ENCODE measurements at places on chromosomes 6 and 20.

GRCh38 chr6:132817554-132818403, 3.4 kb downstream of the RPS12 start:
- no peak for DNase-seq

DNA sequence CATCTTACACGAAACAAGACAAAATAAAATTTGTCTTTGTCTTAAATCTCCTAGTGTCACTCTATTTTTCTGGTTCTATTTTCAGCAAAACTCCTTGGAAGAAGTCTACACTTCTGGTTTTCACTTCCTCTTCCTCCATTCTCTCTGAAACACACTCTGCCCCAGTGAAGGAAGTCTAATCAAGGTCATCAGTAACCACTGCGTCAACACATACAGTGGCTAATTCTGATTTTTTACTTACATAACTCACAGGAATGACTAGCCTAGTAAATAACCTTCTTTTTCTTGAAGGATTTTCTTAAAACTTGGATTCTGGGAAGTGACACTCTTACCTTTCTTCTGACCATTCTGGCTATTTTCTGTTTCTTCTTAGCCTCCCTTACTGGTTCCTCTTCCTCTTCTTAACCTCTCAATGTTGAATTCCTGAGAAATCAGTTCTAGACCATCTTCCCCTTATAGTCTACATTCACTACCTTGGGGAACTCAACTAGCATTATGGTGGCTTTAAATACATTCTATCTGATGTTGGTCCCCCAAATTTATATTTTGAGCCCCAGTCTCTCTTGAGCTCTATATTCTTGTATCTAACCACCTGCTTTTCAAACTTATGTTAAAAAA, 37.5 kb downstream of the AIG1 start:
- DNase-seq, result no peak

GRCh38 chr6:154397491-154398195, 41.0 kb upstream of the IPCEF1 start:
- no peak for DNase-seq

GRCh38 chr6:118999494-119000040, 64.6 kb upstream of the MCM9 start:
- DNase-seq, result no peak

DNA sequence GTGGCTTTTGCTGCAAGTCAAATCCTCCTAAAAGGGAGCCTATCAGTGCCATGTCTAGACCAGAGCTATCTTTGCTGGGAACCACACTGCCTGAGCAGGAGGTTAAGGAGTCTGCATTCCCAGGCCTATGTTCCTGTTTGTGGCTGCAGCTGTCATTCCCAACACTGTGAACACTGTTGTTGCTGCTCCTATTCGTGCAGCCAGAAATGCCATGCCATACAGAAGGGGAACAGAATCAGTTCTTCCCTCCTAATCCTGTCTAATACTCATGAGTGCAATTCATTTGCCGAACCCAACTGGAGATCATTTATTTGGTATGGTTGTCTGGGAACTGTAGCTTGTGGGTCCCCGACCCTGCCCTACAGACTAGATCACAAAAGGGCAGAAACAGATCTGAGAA, 406.5 kb upstream of the GJE1 start:
- DNase-seq, result no peak

DNA sequence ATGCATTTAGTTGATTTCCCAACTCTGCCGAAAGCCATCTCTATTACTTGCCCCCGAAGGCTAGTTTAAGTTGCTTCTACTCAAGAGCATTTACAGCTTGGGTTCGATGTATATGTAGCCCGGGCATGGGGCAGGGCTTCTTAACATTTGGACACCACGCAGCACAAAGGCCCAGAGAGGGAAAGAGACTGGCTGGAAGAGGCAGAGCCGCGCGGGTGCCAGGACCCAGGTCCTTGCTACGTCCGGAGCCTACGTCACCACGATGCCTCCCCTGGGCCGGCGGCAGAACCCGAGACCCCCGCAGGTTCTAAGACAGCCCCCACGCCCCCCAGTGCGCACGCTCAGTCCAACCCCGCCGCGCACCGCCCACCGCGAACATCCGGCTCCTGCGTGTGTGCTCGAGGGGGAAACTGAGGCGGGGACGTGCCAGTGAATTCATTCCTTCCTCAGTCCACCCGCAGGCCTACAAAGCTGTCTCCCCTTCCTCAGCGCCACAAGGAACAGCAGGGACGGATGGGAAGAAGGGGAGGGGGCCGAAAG, 367 bp upstream of the PCIF1 start:
- no peak for DNase-seq

GRCh38 chr20:7207186-7207798, 439.8 kb downstream of the BMP2 start:
- no peak for DNase-seq

DNA sequence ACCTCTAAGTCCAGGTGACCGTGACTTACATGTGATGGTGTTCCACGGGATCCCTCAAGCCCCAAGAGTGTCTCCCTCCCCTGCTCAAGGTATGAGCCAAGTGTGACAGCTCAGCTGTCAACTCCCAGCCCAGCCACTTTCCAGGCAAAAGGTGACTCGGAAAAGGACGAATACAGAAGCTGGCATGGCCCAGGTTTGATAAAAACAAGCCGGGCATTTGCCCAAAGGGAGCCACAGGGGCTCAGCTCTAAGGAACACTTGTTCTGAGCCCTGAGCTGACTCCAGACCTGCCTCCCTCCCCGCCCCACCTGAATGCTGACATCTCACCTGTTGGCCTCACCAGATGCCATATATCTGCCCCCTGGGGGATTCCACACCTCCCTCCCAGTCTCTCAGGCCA, 43.0 kb upstream of the BPIFA2 start:
- no peak for DNase-seq

GRCh38 chr6:149273318-149273717, 44.2 kb upstream of the TAB2 start:
- no peak for DNase-seq

DNA sequence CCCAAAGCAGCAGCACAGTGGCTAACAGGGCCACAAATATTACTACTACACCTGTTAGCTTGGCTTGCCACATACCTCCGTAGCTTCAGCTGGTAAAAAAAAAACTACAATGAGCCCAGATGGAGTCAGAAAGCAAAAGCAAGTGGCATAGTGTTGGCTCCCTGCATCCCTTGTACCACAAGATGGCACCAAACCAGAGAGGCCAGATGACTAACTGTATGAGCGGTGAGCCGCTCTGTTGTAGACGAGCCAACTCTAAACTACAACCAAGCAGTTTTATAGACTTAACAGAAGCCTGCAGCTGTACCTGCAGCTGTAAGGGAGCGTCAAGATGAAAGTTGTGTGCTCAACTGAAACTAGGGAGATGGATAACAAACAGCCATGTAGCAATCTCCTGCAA, 84.5 kb upstream of the MCHR2 start:
- DNase-seq, result no peak

DNA sequence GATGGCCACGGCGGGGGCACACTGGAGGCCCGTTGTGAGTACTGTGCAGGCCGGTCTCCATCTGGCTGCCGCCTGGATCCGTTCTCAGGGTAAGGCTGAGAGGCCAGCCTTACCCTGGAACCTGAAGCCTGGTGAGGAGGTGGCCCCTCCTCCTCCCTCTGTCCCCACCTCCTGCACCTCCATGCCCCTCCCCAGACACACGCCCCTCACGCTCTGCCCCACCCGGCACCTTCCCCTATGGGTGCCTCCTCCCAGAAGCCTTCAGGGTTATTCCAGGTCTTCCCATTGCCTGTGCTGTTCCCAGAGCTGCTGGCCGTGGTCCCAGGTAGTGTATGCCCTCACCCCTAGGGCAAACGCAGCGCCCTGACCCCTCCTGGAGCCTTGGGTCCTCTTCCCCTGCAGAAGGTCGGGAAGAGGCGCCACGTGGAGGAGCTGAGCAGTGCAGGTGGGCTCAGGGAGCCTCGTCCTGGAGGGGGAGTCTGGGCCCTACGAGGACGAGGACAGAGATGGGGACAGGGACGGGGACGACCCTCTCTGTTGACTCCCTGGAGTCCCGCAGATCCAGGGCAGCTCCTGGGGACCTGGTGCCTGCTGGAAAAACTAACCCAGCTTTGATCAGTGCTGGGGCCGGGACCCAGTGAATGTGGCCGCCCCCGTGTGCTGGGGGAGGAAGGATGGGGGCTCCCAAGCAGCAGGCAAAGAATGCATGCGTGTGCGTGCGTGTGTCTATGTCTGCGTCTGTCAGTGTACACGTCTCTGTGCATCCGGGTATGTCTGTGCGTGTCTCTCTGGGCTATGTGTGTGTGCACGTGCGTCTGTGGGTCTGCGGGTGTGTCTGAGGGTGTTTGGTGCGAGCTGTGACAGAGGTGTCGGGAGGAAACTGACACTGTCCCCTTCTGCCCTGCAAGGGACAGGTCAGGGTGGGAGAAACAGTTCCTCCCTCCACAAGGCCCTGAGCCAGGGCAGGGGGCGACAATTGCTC, 8.2 kb upstream of the HRH3 start:
- DNase-seq, result no peak

DNA sequence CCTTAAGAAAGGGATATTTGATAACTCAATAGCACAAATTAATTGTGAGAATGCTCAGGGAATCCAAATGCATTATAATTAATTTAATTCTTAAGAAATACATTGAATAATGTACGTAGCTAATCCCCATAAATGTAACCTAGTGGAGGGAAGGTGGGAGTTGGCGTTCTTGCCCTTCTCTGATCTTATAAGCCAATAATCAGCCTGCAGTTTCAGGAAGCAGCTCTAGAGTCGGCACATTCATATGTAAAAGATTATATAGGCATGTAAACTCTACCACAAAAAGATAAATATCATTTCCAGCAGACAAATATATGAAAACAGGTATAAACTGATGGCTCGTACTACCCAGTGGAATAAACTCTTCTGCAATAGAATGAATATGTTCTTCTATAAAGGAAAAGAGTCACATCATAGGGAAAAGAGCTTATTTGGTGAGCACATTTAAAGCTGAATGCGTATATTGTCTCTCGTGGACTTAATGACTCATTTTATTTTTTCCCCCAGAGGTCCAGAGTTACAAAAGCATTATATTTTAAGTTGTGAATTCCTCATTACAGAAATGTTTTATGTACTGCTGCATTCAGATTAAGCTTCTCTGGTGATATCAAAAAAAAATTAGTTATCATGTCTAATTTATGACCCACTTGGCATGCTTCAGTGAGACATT, 112.2 kb downstream of the TFAP2A start:
- DNase-seq, result no peak

- DNase-seq, result no peak
Observed at GRCh38 chr20:44856442-44856841, 29.1 kb upstream of the YWHAB start.

DNA sequence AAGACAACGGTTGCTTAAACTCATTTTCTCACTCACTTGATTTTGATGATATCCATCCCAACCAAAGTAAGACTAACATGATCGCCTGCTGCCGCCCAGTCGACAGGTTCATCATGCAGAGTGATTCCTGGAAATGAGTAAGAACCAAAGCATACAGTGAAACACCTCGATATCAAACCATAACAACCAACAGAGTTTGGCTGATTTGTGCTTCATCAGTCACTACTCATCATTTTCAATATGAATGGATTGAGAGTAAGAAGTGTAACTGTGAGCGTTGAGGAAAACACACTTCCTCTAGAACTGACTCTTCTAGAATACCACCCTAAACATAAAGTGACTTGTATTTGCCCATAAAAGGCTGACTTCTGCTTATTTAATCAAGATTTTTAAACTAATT, 29.2 kb upstream of the ALDH8A1 start:
- no peak for DNase-seq

DNA sequence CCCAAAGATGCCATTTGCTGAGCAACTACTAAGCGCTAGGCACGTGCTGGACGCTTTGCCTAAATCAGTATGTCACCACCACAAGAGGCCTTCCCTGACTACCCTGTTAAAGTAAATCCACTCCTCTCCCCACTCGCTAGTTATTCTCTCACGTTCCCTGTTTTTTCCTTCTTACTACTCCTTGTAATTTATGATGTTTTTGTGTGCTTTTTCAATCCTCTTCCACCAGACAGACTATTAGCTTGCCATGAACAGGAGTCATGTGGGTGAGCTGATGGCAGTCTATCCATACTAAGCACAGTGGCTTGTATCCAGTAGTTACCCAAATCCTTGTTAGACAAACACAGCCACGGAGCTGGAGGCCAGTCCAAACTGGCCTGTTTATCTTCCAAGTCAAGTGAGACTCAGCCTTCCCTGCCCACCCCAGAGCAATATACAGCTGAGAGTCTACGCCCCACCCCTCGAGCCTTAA, 41.2 kb downstream of the C6orf132 start:
- no peak for DNase-seq

DNA sequence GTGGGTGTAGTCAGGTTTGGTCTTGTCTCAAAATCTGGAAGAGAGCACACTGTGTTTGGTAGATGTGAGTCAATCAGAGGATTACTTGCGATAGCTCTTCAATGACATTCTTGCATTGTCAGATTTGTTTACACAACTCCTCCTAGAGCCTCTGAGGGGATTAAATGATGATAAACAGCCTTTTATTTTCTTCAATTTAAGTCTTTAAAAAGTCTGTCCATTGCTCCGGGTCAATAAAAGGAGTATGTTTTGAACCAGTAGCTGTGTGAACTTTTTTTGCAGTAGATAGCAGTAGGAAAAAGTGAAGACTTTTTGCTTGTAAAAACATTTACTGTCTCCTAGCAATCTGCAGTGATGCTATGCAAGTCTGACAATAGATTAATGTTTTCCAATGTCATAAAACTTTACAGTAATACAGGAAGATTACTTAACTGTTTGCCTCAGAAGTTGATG, 49.9 kb downstream of the GJA1 start:
- no peak for DNase-seq

- DNase-seq, result no peak
Observed at GRCh38 chr6:136251394-136251793, 1.3 kb upstream of the MTFR2 start.

- no peak for DNase-seq
Observed at GRCh38 chr6:89117211-89118108, at the start of gene SRSF12. TSS of gene SRSF12 (minus strand) at chr6:89118071. CDS start at chr6:89117887, 184 bp downstream.

DNA sequence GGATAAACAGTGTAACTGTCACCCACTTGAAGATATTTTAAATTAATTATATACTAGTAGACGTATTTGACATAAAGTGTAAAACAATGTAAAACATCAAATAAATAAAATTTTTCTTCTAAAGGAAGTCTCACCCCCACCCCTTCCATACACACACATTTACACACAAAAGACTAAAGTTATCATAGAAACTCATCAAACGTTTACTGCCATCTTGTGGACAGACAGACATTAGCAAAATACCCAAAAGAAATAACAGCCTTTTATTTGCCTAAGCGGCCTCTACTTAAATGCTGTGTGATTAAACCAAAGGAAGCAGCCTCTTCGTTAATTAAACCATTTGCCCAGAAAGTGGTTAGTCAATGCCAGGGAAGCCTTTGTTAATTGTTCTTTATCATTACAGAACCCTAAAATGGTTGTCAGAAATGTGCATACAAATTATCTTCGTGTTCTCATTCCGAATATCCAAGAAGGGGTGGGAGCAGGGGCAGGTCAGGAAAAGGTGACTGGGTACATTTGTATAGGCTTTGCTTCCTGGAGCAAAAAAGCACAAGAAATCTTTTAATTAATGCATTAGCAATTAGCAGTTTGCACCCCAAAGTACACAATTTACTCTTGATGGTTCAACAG, 176.2 kb upstream of the SASH1 start:
- peak; percentile 68 for DNase-seq

GRCh38 chr6:142482974-142483373, 181.2 kb downstream of the ADGRG6 start:
- DNase-seq, result no peak

GRCh38 chr6:3210024-3210610, 17.3 kb downstream of the TUBB2B start:
- DNase-seq, result no peak

All from NCI-H510A treated with DMSO at 0.1 percent for 48 hours (cell line).